ENCODE measurements at places on chromosomes 12 and 14.

- no peak for DNase-seq
These were observed 201.2 kb downstream of the FLRT2 start for GRCh38 chr14:85731186-85731585.

GRCh38 chr12:1279050-1279449 lies 288.0 kb downstream of the ERC1 start:
- no peak for DNase-seq

DNA sequence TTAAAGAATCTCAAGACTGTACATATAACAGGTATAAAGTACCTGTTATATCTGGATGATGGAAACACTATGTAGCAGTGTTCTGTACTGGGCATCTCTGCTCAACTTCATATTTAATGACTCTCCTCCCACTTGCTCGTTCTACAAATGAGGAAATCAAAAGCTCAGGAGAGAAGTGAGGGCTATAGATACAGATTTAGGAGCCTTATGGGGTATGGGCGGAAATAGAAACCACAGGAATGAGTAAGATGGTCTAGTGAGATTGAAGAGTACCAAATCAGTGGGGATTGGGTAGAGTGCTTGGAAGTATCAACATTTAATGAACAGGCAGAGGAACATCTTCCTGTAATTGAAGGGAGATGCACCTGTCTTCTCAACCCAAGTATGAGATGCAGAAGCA lies 23.8 kb upstream of the POLR3B start:
- DNase-seq = no peak

- no peak for DNase-seq
These were observed 78.4 kb upstream of the FUT8 start for GRCh38 chr14:65333943-65334687.

GRCh38 chr12:32765906-32766305 lies 10.2 kb upstream of the YARS2 start:
- no peak for DNase-seq

All from activated T-cell treated with anti-CD3 and anti-CD28 coated beads, Interleukin-2, amount 50 U/mL, for 1 hour (primary cell).